ENCODE measurements at places on chromosomes 4 and X. TPM values are rescaled to one million over a fixed set of nuclear protein-coding genes. Genes with fewer than 3 reads are reported as not detected.

UCP1 gene
- not detected for total RNA-seq

ARHGAP4 gene
- 16.0 TPM for total RNA-seq

DNA sequence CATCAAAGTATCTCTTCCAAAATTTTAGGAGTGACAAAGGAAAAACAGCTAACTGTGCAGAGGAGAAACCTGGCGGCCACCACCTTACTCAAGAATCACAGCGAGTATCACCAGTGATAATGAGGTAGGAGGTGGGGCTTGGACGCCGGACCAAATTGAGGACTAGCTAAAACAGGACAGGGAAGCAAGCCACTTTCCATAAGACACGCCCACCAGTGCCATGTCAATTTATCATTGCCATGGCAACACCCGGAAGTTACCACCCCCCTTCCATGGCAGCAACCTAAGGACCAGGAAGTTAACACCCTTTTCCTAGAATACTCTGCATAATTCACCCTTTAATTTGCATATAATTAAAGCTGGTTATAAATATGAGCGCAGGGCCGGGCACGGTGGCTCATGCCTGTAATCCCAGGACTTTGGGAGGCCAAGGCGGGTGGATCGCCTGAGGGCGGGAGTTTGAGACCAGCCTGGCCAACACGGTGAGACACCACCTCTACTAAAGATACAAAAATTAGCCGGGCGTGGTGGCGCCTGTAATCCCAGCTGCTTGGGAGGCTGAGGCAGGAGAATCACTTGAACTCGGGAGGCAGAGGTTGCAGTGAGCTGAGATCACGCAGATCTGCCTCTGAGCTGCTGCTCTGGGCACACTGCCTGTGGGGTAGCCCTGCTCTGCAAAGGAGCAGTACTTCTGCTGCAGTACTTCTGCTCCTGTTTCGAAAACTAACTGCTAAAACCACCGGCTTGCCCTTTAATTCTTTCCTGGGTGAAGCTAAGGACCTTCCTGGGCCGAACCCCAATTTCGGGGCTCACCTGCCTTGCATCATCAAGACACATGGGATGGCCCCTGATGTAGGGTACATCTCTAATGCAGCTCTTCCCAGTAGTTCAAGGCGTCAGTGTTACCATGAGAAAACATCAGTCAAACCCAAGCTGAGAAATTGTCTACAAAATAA, 116.7 kb downstream of the HMX1 start:
- DNase-seq: no peak

DNA sequence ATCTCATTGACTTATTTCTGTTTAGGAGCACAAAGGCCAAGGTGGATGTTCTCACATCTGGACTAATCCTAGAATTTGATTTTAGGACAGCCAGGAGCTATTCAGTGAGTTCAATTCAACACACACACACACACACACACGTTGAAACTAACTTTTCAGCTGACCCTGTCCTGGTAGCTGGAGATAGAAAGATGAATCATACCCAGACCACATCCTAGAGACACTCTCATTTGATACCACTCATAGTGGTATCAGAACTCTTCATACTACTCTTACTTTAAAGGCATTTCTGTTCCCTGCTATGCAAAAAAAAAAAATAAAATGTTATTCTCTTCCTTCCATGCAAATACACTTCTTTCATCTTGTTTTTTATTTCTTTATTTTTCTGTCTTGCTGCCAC, 36.7 kb downstream of the KLF8 start:
- no peak for DNase-seq

DNA sequence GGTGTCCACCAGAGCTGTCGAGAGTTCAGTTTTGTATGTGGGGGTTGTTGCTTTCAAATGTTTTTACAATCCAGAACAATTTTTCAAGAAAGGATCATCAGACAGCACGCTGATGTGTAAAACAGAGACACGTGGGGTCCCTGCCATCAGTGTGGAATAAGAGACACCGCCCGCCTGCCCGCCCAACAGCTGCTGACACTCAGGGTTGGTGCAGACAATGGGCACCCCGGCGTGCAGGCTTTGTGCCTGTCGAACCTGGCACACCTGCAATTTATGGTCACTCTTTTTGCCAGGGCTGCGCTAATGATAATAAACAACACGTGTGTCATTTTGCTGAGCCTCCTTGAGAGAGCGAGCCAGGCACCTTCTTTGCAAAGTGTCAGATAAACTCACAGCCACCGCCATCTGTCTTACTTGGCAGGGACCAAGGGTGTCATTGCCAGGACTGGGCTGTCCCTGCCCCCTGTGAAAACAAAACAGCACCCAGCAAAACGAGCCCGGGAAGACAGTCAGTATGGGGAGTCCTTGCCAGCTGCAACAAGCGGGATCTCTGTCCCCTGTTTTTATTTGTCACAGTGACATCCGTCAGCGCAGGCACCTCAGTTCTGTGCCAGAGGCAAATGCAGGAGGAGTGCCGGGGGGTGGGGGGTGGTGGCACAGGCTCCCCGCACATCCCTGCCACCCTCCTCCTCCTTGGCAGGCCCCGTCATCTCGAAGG, 69.1 kb downstream of the PSAPL1 start:
- no peak for DNase-seq

GRCh38 chr4:185018834-185019455, 655 bp downstream of the HELT start:
- DNase-seq: no peak

GRCh38 chr4:183936047-183936446, 30.9 kb downstream of the STOX2 start:
- no peak for DNase-seq

DNA sequence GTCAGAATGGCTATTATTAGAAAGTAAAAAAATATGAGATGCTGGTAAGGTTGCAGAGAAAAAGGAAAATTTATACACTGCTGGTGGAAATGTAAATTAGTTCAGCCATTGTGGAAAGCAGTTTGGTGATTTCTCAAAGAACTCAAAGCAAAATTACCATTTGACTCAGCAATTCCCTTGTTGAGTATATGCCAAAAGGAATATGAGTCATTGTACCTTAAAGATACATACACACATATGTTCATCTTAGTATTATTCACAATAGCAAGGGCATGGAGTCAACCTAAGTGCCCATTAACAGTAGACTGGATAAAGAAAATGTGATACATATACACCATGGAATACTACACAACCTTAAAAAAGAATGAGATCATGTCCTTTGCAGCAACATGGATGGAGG, 148.2 kb downstream of the COMMD8 start:
- no peak for DNase-seq

GRCh38 chrX:10350221-10350620, 193.4 kb downstream of the CLCN4 start:
- no peak for DNase-seq

DNA sequence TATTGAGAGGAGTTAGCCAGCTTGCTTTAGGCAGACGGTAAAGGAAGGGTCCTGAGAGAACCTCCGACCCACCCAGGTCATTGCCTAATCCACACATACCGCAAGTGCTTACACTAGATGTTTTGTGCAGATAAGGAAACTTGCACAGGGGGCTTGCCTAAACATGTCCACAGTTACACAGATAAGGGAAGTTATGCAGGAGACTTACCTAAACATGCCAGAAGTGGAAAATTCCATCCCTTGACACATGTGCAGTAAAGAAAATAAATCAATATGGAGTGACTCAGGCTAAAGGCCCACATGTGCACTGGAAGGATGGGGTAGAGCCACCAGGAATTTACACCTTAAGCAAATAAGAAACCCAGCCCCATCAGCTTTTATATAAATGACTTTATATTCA, 232.8 kb upstream of the HDX start:
- no peak for DNase-seq

- no peak for DNase-seq
These were observed 84.6 kb upstream of the FMR1 start for GRCh38 chrX:147827070-147827469.

- DNase-seq: no peak
These were observed 214.4 kb upstream of the KLF3 start for GRCh38 chr4:38449506-38450174.

GRCh38 chrX:150421816-150422215, 58.7 kb downstream of the MAMLD1 start:
- no peak for DNase-seq

DNA sequence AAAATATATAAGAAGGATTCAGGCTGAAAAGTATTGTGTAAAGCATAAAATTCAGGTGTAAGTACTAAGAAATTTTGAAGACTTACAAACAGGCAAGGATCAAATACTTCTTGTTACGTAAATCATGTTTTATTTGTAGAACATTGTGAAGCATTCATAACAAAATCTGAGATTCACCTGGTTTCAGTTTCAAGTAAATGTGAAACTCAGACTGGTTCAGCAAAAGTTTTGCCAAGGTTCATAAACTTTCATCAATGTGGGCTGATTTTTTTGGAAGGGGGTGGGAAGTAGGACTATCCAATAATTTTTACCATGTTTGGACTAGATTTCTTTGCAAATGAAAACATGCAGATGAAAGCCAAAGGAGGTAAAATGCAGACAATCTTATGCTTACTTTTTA, 527.7 kb downstream of the ANKRD50 start:
- DNase-seq: no peak
